ENCODE measurements at places on chromosomes 3 and 15.
A peak's percentile ranks its signal among the peaks of the same experiment; 100 is the strongest.

DNA sequence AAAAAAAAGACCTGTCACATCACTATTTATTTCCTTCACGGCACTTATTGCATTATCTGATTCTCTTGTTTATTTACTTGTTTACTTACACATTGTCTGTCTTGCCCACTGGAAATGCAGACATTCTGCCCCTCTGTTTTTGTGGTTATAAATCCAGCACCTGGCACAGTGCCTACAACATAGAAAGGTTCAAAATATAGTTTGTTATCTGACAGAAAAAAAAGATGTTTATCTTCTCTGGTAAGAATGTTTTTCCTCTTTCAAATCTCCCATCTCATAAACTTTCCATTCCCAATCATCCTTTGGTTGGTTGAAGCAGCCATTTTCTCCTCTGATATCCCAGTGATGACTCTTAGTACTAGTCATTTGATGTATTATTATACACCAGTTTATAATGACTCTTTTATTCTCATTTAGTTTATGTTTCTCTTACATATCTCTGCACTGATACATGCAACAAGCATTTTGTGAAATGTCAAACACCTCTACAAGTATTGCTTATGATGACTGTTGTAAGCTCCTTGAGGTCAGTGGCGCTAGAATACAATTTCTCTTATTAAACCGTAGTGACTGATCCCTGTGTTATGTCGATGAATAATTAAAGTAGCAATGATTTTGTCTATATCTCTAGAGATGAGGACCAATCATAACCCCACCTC lies 398.4 kb upstream of the TBL1XR1 start:
- no peak for DNase-seq

- DNase-seq: peak; percentile 75
These were observed 19.6 kb downstream of the VGLL4 start for GRCh38 chr3:11624161-11624560.

GRCh38 chr15:44666210-44667038 lies 3.0 kb upstream of the SPG11 start:
- no peak for DNase-seq

DNA sequence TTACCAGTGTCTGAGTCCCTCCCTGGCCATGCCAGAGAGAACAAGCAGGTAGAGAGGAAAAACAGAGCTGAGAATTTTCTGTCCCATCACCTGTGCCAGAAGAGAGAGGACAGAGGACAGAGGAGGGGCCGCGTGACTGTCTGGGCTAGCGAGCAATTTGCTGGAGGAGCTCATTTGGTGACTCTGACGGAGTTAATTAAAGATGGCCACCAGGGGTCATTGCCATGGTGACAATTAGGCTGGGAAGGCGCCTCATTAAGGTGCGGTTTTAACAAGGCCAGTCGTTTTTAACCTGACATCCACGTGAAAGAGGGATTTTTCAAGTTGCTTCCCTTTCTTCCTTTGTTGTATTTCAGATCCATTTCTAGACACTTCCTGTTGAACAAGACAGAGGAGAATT lies 72.4 kb downstream of the RHCG start:
- DNase-seq: no peak

- DNase-seq: no peak
These were observed 395.5 kb downstream of the FGF12 start for GRCh38 chr3:192331749-192332385.

DNA sequence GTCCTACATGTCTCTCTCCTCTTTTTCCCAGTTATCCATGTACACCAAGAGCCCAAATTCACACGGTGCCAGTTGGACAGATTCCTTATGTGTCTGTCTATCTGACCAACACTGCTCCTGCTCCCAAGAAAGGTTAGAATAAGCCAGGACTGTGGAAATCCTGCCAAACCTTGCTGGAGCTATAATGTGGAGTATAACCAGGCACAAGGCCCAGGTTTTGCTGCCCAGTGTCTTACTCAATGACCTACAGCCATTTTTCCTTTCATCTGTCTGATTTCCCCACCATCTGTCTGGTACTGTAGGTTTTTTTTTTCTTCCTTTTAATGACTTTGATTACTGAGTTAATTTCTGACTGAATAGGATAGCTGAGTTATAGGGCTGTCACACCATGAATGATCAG lies 26.5 kb upstream of the MINDY4B start:
- no peak for DNase-seq

DNA sequence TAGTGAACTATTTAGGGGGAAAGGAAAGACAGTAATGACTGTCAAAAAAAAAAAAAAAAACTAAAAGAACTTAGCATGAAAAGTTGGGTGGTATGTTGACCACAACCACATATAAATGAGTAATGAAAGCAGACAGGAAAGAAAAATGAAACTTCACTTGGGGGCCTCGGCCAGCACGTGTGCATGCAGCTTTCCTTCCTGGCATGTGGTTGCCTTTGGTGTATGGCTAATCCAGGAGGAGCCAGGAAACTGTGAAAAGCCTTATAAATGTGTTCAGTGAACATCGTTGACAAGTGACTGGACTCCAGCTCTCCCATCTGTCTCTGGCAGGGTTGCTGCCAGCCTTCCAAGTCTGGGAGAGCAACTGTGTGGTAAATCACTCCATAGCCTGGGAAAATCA lies 195.1 kb downstream of the DTWD1 start:
- no peak for DNase-seq

DNA sequence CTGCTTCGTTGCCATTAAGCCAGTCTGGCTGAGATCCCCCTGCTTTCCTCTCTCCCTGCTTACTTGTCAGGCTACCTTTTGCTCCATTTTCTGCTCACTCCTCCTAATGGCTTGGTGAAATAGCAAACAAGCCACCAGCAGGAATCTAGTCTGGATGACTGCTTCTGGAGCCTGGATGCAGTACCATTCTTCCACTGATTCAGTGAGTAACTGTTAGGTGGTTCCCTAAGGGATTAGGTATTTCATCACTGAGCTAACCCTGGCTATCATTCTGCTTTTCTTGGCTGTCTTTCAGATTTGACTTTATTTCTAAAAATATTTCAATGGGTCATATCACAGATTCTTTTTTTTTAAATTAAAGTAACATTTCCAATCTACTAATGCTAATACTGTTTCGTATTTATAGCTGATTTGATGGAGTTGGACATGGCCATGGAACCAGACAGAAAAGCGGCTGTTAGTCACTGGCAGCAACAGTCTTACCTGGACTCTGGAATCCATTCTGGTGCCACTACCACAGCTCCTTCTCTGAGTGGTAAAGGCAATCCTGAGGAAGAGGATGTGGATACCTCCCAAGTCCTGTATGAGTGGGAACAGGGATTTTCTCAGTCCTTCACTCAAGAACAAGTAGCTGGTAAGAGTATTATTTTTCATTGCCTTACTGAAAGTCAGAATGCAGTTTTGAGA lies 25.0 kb downstream of the CTNNB1 start:
- no peak for DNase-seq

DNA sequence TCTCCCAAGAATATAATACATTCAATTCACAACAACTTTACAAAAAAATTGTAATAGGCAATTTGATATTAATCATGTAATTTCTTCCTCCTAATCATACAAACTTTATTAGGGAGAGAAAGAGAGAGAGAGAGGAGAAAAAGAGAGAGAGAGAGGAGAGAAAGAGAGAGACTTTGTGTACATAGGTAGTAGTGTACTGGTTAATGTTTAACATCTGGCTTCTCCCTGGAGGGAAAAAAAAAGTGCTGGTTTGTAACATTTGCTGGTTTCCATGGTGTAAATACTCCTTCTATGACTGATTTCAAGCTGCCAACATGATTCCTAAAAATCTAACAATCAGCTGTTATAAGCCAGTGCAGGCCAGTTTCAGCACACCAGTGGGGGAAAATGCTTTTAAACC lies 98.0 kb upstream of the ARHGEF26 start:
- no peak for DNase-seq

DNA sequence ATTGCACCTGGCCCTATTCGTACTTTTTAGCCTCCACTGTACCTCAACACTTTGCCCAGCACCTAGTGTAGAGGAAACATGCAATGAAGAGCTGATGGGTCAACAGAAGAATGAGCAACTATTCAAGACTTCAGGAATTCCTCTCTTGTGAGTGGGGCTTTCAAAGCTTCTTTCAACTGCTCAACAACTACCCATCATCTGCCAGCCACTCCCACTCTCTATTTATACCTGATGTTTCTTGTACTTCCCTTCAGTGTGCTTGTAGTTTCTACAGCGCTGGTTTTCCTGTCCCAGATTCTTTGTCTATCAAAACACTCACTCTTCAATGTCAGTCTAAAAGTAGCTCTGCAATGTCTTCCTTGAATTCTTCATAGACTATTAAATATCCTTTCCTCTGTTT lies 168.3 kb upstream of the LPP start:
- no peak for DNase-seq

- DNase-seq: no peak
These were observed 41.3 kb downstream of the ZNF445 start for GRCh38 chr3:44436181-44436580.
